ENCODE measurements at places on chromosomes 1 and 21.

DNA sequence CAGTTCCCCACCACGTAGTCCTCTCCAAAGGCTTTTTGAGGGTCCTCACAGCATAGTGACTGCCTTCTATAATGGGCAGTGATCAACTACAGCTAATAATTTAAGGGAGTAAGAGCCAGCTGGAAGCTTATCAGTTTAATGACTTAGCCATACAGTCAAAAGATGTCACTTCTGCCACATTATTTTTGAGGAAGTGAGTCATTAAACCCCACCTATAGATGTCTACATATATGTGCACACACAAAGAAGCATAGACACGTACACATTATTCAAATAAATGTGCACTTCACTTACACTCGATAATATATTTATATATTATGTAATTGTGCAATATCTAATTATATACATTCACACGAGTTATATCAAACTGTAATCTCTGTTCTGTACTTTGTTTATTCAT lies 1704.7 kb downstream of the KCNT2 start:
- no peak for DNase-seq

- no peak for DNase-seq
These were observed 17.6 kb downstream of the TNNT2 start for GRCh38 chr1:201359873-201360210.

- no peak for DNase-seq
These were observed 12.9 kb upstream of the EPHA2 start for GRCh38 chr1:16168622-16169360.

DNA sequence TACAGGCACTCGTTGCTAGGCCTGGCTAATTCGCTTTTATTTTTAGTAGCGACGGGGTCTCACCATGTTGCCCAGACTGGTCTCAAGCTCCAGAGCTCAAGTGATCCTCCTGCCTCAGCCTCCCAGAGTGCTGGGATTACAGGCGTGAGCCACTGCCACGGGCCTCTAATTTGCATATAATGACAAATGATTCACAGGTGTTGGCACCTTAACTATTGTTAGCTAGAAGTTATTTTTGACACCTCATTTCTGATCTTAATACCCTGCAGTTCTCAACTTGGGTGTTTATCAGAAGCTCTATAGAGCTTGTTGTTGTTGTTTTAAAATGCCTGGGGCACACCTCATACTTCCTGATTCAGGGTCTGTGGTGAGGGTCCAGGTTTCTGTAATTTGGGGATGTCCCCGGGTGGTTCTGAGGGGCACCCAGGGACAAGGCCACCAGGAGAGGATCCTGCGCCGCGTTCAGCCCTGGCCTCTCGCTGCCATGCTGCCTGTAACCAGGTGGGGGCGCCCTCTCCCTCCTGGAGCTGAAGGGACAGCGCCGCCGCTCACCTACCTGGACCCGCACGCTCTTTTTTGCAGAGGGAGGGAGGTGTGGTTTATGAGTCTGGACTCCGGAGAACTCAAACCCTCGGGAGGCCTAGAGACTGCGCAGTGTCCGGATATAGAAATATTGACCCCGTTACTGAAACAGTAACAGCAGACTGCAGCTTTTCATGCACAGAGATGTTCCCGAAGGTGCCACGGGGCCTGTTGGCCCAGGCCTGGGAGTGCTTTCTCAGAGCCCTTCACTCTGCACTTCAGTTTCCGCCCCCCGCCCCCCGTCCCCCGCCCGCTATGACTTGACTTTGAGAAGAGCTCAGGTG lies 23.0 kb upstream of the NEK2 start:
- peak; percentile 52 for DNase-seq

DNA sequence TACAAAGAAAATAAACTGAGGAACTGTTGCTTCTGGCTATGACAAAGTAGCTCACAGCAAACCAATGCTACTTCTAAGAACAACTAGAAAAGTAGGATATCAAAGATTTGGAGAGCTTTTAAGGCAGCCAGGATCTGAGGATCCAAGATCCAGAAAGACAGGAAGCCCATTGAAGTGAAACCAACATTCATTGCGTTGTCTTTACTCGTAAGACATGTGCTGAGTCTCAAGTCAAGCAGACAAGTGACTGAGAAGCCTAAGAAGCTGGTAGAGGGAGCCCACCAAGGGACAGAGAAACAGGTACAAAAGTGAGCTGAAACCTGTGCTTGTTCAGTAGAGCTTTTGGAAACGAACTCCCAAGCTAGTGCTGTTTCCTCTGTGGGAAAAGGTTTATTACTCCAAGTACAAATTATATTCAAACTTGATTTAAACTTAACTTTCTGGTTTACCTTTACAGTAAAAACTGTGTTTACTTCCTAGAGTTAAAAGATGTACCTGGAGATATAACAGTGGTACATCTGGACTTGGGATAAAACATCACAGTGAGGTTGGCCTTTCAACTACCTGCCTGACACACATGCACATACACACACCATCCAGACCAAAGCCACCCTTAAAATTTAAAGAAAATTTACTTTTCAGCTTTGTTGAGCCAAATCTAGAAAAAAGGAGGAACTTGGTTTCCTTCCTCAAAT lies 41.2 kb downstream of the NME7 start:
- no peak for DNase-seq

DNA sequence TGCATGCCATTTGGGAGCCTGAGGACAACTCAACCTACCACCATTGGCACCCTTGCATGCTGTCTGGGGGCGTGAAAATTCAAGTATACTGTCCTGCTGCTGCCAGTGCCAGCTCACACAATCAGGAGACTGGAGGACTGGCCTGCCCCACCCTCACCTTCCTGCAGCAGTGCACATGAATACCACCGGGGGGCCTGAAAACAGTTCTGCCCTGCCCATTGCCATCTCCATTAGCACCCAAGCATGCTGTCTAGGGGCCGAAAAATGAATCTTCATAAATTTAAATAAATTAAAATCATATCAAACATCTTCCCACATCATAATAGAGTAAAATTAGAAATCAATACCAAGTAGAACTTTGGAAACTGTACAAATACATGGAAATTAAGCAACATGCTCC lies 322.1 kb upstream of the TMPRSS15 start:
- DNase-seq, result no peak

- no peak for DNase-seq
These were observed 82.2 kb upstream of the AK4 start for GRCh38 chr1:65065524-65066418.

- DNase-seq, result no peak
These were observed 186.8 kb downstream of the PBX1 start for GRCh38 chr1:164745736-164746135.

DNA sequence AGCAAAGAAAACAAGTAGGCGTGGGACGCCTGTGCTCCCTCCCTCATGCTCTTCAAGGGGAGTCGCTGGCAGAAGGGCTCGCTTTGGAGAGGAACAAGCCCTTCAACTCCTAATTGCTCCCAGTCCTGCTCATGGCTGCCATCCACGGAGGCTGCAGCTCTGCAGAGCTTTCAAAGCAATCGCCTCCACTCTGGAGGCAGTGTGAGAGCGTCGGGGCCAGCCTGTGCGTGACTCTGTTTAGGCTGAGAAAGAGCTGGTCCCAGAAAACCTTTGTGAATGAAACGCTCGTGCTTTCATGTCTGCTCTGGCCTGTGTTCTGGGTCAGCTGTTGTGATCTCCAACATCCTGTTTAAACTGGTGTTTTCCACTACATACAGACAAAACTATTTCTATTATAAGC lies 23.9 kb upstream of the RUNX1 start:
- DNase-seq, result no peak

DNA sequence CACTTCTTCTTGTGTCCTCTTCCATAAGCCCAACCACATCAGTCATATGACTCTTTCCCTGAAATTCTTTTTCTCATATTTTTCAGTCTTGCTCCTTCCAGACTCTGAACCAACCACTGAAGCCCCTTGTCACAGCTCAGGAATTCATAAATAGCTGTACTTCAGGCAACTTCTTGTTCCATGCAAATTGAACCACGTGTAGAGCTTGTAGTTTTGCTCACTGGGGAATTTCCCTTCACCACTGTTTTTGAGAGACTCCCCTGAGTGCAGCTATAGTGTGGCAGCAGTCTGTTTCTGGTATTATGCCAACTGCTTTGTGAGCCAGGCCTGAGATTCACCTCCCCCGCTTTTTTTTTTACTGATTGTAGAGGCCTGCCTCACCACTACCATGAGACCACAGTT lies 150.3 kb upstream of the SPAG17 start:
- no peak for DNase-seq
